Activated naive CD8-positive, alpha-beta T cell treated with anti-CD3 and anti-CD28 coated beads for 36 hours (primary cell): ENCODE measurements at places on chromosomes 2 and 18. TPM values are rescaled to one million over a fixed set of nuclear protein-coding genes. Genes with fewer than 3 reads are reported as not detected.

DNA sequence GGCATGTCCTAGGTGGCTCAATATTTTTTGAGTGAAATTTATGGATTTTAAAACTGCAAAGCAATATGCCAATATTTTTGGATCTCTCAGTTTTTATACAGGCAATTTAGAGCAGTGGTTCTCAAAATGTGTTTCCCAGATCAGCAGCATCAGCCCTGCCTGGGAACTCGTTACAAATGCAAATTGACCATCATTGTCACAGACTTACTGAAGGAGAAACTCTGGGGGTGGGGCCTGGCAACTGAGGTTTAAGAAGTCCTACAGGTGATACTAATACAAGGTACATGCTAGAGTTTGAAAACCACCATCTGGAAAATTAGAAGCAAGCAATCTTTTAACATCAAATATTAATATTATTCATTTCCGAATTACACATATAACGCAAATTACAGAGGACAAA is 215.6 kb upstream of the PID1 start:
- H3K27me3 ChIP-seq = no peaks in the 10 kb centered on the region
- H3K4me1 ChIP-seq = no peaks in the 10 kb centered on the region
- H3K36me3 ChIP-seq = no peaks in the 10 kb centered on the region
- no peak overlapping the region for H3K4me3 ChIP-seq
- no peak overlapping the region for H3K27ac ChIP-seq
- no peak for DNase-seq

DNA sequence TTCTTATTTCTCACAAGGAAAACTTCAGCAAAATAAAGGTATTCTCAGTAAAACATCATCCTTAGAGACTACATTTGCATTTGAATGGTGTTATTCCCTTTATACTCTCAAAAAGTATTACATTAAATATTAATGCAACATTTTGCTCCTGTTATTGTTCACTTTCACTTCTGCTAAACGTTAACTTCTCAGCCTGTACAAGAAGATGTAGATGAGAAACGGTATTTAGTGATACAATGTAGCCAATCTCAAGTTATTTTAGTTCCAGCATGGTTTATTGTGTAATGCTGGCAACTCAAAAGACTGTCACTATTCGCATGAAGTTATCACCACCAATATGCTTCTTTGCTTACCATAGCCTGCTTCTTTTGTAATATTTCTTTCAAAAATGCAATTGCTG is 514.1 kb downstream of the CPS1 start:
- no peaks in the 10 kb centered on the region for H3K36me3 ChIP-seq
- no peak overlapping the region for H3K4me3 ChIP-seq
- H3K4me1 ChIP-seq = no peaks in the 10 kb centered on the region

DNA sequence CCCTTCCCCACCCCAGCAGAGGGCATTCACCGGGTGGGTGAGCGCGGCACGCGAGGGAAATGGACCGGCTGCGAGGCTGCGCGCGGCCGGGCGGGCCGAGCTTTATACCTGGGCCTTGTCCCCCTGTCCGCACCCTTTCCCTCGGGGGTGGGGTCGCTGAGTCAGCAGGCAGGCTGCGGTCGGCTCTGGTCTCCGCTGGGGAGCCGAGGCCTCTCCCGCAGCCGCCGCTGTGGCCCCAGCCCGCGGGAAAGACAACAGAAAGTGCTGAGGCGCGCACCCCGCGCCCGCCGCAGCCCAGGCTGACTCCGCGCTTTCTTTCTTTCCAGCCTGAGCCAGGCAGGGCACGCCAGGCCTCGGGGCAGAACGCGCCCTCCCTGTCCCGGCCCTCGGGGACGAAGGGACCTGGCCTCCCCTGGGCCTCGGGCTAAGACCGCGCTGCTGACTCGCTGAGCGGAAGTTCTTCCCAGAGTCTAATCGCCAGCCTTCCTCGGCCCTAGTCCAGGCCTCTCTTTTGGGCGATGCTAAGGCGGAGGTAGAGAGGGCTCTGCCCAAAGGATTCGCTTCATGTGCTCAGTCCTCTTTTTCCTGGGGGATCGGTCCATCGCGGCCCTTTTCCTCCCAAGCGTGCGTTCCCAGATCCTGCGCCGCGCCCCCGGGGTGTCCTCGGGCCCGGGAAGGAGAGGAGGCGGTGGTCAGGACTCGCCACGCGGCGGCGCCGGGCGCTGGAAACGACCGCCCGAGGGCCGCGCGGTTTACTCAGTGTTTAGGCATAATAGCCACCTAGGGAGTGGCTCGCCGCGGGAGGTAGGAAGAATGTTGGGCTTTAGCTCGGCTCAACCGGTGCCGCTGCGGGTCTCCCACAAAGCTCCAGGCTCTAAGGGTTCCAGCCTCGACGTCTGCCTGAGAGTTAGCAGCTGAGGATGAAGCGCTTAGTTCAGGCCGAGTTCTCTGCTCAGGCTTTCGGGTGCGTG is at the start of gene CRYBA2:
TSS of gene CRYBA2 (minus strand) at position 78 of the 971 bp plus-strand sequence. CDS start 246 bp downstream, outside the sequence.
- peaks cover 2% of the 10 kb centered on the region for H3K4me1 ChIP-seq
- no peak within 1 kb of the TSS for H3K4me3 ChIP-seq
- no peak for DNase-seq
- no peaks in the 10 kb centered on the region for H3K36me3 ChIP-seq
- no peak within 1 kb of the TSS for H3K27ac ChIP-seq

Gene HMSD
- total RNA-seq = 4.4 TPM

- H3K4me1 ChIP-seq = no peaks in the 10 kb centered on the region
- no peak overlapping the region for H3K27ac ChIP-seq
- DNase-seq = no peak
- peaks cover 14% of the 10 kb centered on the region for H3K27me3 ChIP-seq
- H3K36me3 ChIP-seq = no peaks in the 10 kb centered on the region
These were observed 166.1 kb downstream of the CLIP4 start for GRCh38 chr2:29281086-29281915.

GRCh38 chr2:43427032-43427424 is 168.8 kb downstream of the THADA start:
- H3K4me3 ChIP-seq = no peak overlapping the region
- no peaks in the 10 kb centered on the region for H3K27me3 ChIP-seq
- H3K27ac ChIP-seq = peak overlapping the region; percentile 81
- H3K36me3 ChIP-seq = peaks cover 50% of the 10 kb centered on the region
- peaks cover 33% of the 10 kb centered on the region for H3K4me1 ChIP-seq

DNA sequence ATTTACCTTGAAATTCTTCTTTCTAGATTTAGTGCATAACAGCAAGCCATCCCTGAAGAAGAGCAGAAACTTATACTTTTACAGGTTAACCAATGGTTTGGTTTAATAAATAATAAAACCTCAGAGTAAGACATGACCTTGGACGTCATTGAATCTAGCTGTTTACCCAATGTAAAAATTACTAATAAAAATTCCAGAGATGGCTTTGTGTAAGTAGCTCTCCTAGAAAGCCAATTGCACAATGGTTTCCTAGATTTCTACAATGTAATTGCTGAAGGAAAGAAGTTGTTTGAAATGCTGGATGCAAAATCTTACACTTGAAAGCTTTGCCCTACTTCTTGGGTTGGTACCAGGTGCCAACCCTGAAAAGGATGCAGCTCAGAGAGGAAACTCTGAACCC is 1.5 kb downstream of the XDH start:
- peaks cover 21% of the 10 kb centered on the region for H3K27me3 ChIP-seq
- H3K4me3 ChIP-seq = no peak overlapping the region
- H3K36me3 ChIP-seq = no peaks in the 10 kb centered on the region
- no peak overlapping the region for H3K27ac ChIP-seq
- peaks cover 4% of the 10 kb centered on the region for H3K4me1 ChIP-seq

DNA sequence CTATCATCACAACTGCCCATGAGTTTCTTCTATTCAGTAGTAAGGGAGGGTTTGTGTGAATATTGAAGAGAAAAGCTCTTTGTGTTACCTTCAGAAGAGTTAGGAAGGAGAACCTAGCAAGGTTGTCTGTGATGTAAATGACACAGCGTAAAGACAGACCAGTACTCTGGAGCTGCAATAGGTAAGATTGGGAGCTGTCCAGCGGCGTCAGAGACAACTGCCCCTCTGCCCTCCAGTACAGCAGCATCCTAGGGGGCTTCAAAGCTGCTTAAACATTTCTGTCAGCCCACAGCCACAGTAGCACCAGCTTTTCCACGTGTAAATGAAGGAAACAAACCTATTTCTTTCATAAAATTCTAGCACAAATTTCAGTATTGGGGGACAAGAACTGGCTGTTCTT is 34.5 kb downstream of the NYAP2 start:
- no peak for DNase-seq
- H3K27ac ChIP-seq = no peak overlapping the region
- H3K4me3 ChIP-seq = no peak overlapping the region

- H3K27me3 ChIP-seq = no peaks in the 10 kb centered on the region
- no peak overlapping the region for H3K4me3 ChIP-seq
- no peaks in the 10 kb centered on the region for H3K36me3 ChIP-seq
- peaks cover 26% of the 10 kb centered on the region for H3K4me1 ChIP-seq
These were observed 135.0 kb downstream of the TGIF1 start for GRCh38 chr18:3584897-3585460.
